ENCODE measurements at places on chromosomes 3 and 15.
A peak's percentile ranks its signal among the peaks of the same experiment; 100 is the strongest.

- DNase-seq: no peak
Observed at GRCh38 chr3:83928391-83928790, 1030.4 kb upstream of the CADM2 start.

DNA sequence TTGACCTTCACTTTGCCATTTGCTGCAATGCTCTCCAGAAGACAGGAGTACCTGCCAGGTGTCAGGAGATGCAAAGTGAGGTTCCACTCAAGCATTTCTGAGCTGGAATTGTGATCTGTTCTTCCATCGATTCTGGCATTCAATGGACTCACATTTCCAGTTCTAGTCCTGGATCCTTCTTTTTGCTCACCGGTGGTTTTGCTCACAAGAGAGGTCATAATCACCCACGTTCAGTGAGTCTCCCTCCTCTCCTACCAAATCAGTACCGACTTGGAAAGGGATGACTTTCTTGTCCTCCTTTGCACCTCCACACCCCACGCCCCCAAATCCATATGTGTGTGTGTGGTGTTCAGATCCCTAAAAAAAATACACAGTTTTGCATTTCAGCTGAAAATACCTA, 206.7 kb upstream of the IGF1R start:
- no peak for DNase-seq

GRCh38 chr15:92637626-92638025, 17.9 kb downstream of the FAM174B start:
- DNase-seq: no peak

GRCh38 chr3:39107388-39108199, at the start of the genes GORASP1 and TTC21A:
TSS of gene GORASP1 (minus strand) at chr3:39107627. CDS start at chr3:39107541, 86 bp downstream.
TSS of gene TTC21A (plus strand) at chr3:39107680. CDS start at chr3:39107838, 158 bp downstream.
- DNase-seq: peak; percentile 48

DNA sequence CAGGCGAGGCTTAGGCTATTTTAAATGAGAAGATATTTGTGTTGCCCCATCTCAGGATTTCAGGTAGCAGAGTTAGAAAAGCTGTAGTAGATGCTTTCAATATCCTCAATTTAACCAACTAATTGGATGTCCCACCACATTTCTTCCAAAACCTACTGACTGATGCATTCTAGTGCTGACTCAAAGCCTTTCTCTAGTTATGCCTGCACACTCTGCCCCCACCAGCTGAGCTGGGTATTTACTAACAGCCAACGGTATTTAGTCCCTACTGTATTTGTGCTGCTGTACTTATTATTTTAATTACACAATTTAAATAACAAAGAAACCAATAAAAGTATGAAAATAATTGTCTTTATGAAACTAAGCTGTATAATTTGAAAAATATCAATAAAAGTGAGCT, 139.5 kb downstream of the OSBPL10 start:
- no peak for DNase-seq

GRCh38 chr15:41648097-41648496, 12.1 kb upstream of the MGA start:
- DNase-seq: no peak

DNA sequence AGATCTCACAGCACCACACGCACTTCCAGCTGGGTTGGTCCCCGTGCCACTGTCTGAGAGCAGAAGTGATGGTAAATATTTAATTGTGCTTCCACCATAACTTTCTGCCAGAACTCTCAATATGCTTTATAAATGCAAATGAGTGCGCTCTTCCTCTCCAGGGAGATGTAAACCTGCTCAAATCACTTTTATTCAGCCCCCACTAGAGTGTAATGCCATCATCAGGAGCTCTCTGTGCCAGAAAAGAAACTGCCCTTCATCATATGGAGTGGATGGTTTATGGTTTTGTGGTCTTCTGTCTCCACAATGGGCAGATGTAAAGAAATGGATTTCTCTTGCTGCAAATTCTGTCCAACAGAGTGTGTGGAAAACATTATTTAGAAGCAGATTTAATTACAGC, 127.0 kb downstream of the EPHB1 start:
- no peak for DNase-seq

GRCh38 chr3:71083726-71084131, 499.8 kb downstream of the FOXP1 start:
- DNase-seq: peak; percentile 38

All from stimulated activated CD4-positive, alpha-beta T cell treated with anti-CD3 and anti-CD28 coated beads, Interleukin-12 subunit alpha, Interleukin-12 subunit beta, amount 100 ng/mL, for 24 hours (primary cell).